ENCODE measurements at places on chromosomes 6 and 20.
A peak's percentile ranks its signal among the peaks of the same experiment; 100 is the strongest.

DNA sequence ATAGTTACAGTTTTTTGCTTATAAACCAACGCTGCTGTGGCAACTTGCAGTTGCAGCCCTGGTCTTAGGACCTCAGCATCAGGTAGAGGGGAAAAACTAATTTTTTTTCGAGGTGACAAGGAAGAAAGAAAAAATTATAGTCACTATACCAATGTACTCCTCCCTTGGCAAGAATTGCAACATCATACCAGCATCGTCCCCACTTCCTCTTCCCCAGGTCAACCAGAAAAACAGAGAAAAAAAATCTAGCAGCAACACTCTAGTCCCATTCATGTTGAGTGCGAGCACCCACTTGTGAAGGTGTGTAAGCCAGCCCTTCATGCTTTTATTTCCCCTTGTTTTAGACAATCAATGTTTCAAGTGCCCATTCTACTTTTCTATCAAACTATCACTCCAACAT is 13.1 kb upstream of the DCBLD1 start:
- DNase-seq = no peak

DNA sequence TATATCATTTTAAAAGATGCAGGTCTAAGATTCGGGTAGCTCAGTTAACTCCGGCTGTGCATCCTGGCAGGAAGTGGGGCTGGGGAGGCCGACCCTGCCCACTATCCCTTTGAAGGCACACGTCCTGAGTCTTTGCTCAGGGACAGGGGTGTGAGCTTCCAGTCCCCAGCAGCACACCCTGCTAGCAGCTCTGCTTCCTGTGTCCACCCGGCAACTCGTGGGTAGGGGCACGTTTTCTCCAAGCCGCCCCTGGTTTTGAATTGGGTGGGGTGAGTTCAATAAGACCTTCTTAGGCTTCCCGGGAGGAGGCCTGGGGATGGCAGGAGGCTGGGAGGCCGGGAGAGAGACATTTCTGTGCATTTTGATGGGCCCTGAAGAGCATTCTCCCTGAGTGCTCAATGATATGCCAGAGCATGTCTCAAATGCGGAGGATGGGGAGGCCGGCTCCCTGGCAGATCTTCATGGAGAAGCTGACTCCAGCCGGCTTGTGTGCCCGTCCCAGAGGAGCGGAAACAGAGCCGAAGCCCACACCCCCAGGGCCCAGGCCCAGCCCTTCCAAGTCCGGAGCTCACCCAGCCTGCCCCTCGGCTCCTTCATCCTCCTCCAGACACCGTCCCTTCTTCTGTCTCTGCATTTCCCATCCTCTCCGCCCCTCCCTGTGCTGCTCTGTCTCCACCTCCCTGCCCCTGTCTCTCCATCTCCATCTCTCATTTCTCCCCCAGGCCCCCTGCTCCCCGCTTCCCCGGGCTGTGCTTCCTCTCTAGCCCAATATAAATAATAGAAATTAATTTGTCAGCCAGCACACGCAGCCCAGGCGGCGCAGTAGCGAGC is 36.3 kb upstream of the ZFAND3 start:
- DNase-seq = no peak

- DNase-seq = no peak
Observed at GRCh38 chr6:96197241-96197640, 181.5 kb downstream of the FUT9 start.

GRCh38 chr20:33995053-33995831 is 1.5 kb downstream of the RALY start:
- DNase-seq = no peak

- DNase-seq = no peak
Observed at GRCh38 chr6:7171119-7171518, 63.4 kb downstream of the RREB1 start.

DNA sequence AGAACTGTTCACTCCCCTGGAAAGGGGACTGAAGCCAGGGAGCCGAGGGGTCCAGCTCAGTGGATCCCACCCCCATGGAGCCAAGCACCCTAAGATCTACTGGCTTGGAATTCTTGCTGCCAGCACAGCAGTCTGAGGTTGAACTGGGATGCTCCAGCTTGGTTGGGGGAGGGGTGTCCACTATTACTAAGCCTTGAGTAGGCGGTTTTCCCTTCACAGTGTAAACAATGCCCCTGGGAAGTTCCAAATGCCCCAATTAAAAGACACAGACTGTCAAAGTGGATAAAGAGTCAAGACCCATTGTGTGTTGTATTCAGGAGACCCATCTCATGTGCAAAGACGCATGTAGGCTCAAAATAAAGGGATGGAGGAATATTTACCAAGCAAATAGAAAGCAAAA is 150.2 kb downstream of the LPA start:
- DNase-seq = no peak

DNA sequence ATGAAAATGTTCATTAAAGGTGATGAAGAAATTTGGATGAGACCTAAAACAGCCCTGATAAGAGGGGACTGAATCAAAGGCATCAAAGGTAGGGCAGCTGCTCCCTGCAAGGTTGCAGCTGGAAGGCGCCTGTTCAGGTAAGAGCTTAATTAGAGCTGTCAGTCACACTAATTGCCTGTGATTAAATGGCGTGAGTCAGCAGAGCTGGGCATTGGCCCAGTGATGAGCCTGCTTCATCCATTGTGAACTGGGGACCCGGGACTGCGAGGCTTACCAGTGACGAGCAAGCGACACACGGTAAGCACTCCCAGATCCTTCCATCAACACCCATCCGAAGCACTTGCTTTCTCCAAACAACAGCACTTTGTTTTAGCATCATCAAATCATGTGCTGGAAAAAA is 621.5 kb upstream of the CDH4 start:
- DNase-seq = no peak

- no peak for DNase-seq
Observed at GRCh38 chr20:12061466-12061865, 143.8 kb downstream of the BTBD3 start.

DNA sequence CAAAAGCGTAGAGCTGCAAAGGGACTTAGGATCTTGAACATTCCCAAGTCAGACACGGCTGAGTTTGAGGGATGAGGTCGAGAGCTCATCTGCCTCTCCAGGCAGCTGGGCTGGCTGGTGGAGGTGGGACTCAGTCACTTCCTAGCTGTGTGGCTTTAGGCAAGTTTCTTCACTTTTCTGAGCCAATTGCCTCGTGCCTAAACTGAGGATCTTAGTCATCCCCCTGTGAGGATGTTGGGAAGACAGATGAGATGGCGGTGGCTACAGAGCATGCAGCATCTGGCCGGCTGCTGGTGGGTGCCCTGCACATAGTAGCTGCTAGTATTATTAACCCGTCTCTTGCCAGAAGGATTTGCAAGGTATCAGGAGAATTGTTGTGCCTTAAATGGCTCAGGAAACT is 27.5 kb downstream of the TFAP2C start:
- no peak for DNase-seq

GRCh38 chr6:33212857-33213165 is 4.5 kb downstream of the RING1 start:
- no peak for DNase-seq

DNA sequence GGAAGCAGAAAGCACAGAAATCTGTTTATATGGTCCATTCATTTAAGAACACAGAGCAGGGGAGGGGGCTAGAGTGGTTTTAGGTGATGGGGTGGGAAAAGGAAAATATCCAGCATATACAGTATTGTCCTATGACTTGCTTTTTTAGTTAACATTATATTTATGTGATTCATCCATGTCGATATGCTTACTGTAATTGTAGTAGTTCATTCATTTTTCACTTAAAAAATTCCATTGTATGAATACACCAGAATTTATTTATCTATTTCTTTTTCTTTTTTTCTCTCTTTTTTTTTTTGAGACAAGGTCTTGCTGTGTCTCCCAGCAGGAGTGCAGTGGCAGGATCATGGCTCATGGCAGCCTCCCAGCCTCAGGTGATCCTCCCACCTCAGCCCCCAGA is 9.6 kb upstream of the PRIM2 start:
- no peak for DNase-seq

GRCh38 chr6:12472601-12473038 is 182.5 kb downstream of the EDN1 start:
- DNase-seq = no peak

DNA sequence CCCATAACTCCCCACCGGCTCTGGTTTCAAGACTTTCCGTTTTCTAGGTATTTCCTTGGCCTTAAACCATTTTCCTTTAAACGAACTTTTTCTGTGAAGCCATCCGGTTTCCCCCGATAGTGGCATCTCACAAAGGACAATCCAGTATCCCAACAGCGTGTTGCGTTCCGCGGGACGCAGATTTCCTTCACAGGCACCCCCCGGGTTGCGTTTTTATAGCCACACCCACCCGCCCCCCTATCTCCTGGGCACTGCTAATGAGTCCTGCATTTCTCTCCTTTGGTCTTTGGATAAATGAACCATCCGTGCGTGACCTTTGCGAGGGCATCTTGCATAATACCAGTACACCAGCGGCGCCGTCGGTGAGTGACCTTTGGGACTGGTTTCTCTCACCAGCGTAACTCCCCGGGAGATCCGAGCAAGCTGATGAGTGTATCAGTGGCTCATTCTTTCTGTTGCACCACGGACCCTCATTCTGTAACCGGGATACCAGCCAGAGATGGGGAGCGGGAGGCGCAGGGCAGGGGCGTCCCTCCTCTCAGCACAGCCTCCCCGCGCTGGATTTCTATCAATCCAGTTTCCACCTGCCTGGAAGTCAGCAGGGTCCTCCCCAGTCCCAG is 586 bp upstream of the NQO2 start:
- no peak for DNase-seq

- no peak for DNase-seq
Observed at GRCh38 chr6:7999201-7999600, 65.0 kb downstream of the BLOC1S5 start.

DNA sequence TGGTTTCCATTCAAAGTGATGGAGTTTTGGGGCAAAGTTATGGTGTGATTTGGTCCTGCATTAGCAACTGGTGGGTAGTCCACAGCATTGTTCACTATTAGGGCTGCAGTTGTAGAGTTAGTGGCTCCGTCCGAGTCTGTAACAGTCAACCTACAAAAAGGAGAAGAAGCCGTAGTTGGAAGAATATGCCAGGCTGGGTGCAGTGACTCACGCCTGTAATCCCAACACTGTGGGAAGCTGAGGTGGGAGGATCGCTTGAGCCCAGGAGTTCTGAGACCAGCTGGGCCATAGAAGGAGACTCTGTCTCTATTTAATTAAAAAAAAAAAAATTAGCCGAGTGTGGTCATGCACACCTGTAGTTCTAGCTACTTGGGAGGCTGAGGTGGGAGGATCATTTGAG is 69.5 kb downstream of the KIAA0319 start:
- no peak for DNase-seq

- no peak for DNase-seq
Observed at GRCh38 chr20:16048876-16049275, 524.4 kb downstream of the KIF16B start.

GRCh38 chr20:59643615-59644061 is 39.3 kb downstream of the PHACTR3 start:
- no peak for DNase-seq

DNA sequence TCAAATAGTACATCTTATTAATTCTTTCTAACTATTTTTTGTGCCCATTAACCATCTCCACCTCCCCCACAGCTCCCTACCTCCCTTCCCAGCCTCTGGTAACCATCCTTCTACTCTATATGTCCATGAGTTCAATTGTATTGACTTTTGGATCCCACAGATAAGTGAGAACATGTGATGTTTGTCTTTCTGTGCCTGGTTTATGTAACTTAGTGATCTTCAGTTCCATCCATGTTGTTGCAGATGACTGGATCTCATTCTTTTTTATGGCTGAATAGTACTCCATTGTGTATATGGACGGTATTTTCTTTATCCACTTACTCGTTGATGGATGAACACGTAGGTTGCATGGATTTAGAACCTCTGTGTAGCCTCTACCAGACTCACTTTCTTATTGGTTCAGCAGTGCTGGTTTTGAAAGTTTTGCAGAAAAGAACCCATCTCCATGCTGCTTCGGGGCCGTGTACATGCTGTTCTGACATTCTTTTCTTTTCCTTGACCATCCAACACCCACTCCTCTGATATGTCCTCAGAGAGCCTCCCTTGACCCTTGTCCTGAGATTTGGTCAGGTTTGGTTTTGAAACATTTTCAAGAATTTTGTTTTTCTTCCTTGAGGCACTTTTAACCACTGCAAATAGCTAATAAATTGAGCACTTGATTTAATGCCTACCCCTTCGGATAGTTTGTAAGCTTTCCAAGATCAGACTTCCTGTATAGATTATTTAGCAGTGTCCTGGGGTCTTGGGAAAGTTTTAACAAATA is 231.2 kb upstream of the ZFP64 start:
- no peak for DNase-seq

DNA sequence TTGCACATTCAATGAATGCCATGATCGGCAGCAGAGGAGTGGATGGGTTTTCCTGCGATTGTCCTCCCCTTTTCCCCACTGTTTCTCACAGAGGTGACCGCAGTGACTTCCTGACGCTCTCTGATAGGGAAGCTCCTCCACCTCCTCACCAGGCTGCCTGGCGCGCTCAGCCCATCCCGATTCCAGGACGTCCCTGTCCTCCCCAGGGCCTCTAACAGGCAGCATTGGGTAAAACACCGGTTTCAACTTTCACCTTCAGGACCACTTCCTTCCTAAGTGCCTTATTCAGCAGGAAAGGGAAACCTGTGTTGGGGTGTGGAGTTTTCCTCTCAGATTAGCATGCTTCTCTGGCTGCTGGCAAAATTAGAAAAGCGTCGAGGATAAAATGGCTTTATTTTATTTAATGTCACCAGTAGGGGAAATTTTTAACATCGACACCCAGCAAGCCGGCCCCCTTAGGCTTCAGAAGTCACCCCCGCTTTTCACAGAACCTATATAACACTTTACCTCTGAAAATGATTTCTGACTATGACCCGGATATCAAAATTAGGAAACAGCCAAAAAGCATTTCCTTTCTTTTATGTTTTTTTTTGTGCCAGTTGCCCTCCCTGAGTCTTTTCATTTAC is 570.4 kb upstream of the GJE1 start:
- DNase-seq = no peak

- DNase-seq = no peak
Observed at GRCh38 chr20:62987114-62987513, 19.6 kb downstream of the BHLHE23 start.

DNA sequence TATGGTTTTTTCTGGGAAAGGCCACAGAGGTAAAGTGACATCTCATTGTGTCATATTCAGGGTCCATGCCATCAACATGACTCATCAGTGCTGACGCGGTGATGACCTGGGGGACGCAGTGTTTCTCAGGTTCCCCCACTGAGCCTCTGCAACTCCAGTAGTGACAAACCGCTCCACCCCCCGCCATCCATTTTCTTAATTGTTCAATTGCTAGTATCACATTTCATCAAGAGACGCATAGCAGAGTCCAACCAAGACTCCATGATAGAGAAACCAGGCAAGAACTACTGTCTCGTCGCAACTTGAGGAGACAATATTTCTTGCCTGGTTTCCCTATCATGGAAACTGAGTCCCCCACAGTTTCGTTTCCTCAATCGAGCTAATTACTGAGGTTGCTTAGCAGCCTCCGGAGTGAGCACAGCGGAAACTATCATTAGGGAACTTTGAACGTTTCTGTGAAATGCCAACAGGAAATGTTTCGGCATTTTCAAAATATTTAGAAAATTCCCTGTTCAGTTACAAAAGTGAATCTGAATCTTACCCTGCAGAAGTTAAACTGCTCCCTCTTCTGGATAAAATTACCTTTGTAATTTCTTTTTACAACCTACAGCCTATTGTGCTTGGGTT is 12.2 kb upstream of the SERPINB1 start:
- DNase-seq = peak; percentile 83
